Adrenal gland (tissue), 19 donors: ENCODE measurements at places on chromosomes 5 and 9. TPM values are rescaled to one million over a fixed set of nuclear protein-coding genes. Genes with fewer than 3 reads are reported as not detected.

MRNIP gene
- polyA plus RNA-seq: 129 TPM

DNA sequence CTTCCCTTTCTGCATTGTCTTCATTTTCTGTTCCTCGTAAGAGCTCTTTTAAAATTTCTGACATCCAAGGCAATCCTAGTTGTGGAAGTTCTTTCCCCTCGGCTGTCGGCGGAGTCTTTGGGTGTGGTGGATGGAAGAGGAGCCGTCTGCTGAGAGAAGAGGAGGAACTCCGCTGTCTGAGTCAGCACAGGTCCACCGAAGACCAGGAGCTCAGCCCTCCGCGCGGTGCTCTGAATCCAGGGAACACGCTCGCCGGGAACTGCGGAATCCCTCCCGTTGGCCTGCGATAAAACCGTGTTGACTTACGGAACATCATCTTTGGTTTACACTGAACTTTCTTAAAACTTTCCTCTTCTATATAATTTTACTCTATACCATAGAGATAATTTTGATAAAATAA lies 100.7 kb upstream of the IRX4 start:
- DNase-seq: no peak

GRCh38 chr5:32578363-32578762 lies 7.0 kb upstream of the SUB1 start:
- no peak for DNase-seq

DNA sequence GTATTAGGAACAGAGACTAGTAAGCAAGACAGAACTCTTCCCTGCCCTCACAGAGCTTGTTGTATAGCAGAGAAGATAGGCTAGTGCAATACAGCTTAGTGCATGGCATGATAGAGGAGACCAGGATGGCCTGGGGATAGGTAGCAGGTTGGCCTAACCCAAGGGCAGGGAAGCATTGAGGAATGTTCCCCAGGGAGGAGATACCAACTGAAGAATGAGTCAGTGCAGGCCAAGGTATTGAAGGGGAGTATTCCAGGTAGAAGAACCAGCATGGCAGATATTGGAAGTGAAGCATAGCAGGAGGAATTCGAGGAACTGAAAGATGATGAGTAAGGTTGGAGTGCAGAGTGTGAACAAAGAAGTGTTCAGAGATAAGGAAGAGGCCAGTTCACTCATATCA lies 138.6 kb upstream of the DHFR start:
- no peak for DNase-seq

- no peak for DNase-seq
Observed at GRCh38 chr9:112544477-112544876, 57.9 kb downstream of the KIAA1958 start.
